AG09309 (cell line): ENCODE measurements at places on chromosomes 5 and 9.
A peak's percentile ranks its signal among the peaks of the same experiment; 100 is the strongest.

DNA sequence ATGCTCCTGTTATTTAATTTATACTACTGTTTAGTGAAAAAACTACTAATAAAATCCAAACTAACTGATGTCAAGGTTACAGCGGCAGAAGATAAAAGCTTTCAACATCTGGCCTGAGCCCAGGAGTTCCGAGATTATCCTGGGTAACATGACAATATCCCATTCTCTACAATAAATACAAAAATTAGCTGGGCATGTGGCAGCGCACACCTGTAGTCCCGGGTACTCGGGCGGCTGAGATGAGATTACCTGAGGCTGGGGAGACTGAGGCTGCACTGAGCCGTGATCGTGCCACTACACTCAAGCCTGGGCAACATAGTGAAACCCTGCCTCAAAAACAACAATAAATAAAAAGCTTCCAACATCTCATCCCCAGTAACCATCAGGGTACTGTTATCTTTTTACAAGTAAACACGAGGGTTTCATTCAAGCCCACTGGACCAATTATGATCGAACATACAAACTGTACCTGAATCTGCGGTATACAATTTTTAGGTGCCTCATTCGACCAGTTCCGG lies 1.3 kb downstream of the RPL37 start:
- DNase-seq: no peak

GRCh38 chr5:135206862-135207261 lies 172.8 kb upstream of the PITX1 start:
- no peak for DNase-seq

DNA sequence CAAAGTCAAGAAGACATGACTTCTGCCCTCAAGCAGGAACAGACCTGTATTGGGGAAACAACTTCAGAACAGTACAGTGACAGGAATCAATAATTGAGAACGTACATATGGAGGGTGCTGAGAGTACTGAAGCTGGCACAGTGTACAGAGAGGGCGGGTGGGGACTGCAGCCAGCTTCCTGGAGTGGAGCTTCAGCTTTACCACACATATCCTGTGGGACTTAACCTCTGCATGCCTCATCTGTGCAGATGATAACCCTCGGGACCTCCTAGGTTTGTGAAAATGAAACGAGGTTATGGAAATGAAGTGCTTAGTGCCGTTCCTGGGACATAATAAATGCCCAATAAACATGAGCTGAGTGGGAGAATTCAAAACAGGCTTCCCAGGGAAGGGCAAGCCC lies 22.1 kb upstream of the RARS1 start:
- no peak for DNase-seq

DNA sequence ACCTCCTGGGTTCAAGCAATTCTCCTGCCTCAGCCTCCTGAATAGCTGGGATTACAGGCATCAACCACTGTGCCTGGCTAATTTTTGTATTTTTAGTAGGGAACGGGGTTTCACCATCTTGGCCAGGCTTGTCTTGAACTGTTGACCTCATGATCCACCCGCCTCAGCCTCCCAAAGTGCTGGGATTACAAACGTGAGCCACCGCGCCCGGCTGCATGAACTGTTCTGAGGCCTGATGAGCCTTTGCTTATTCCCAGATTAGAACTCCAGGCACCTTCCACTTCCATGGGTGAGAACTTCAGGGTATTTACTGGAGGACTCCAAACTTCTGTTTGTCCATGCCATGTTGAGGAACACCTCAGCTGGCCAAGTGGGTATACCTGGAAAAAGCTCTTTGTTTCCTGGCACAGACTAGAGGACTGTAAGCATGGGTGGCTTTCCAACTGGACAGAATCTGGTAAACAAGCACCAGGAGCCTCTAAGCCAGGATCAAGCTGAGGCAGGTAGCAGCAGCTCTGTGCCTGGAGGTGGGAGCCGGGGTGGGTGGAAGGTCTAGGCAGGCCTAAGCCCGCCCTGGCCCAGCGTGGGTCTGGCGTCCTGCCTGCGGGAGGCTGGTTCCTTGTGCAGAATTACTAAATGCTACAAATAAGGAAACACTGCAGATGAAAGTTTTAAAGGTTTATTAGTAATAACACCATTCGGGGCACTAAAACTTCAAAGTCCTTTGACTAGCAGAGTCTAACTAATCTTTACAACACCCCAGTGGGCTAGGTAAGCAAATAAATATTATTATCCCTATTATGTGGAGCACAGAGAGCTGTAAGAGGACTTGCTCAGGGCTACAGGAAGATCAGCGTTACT lies 78.4 kb downstream of the SEMA5A start:
- no peak for DNase-seq

- DNase-seq: no peak
These were observed 294.2 kb upstream of the CYLC2 start for GRCh38 chr9:102700936-102701335.

GRCh38 chr5:98510143-98510985 lies 263.1 kb upstream of the RGMB start:
- DNase-seq: no peak

DNA sequence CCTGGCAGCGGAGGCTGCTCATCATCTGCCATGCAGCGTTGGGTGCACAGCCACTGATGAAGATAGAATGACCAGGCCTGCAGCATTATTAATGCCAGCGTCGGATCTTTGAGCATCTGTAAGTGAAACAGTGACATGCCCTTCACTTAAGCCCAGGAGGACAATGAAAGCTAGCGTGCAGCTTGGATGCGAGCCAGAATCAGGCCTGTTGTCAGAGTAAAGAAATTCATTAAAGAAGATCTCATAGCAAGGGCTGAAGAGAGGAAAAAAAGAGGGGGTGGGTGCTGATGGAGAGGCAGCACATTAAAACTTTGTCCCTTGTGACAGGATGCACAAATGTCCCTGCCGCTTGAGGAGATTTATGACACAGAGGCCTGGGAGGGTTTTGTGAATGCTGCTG lies 186.1 kb upstream of the MAST4 start:
- DNase-seq: no peak

GRCh38 chr5:81694726-81695125 lies 56.2 kb downstream of the SSBP2 start:
- DNase-seq: no peak

DNA sequence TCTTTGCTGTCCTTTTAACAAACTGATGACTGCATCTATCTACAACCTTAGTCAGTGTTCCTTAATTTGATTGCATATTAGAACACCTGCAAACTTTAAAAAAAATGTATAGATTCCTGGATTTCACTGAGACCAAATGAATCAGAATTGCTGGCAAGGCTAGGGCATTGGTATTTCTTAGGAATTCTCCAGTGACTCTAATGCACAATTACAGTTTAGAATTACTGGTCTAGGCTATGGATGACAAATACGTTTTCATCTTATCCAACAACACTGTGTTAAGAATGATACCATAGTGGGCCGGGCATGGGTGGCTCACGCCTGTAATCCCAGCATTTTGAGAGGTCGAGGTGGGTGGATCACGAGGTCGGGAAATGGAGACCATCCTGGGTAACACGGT lies 545.9 kb upstream of the RIOK2 start:
- DNase-seq: no peak

GRCh38 chr9:12819436-12820185 lies 44.8 kb downstream of the LURAP1L start:
- DNase-seq: no peak

- DNase-seq: no peak
These were observed 18.3 kb upstream of the ORM1 start for GRCh38 chr9:114304416-114305188.

GRCh38 chr9:90975781-90976538 lies 174.3 kb downstream of the SYK start:
- no peak for DNase-seq

DNA sequence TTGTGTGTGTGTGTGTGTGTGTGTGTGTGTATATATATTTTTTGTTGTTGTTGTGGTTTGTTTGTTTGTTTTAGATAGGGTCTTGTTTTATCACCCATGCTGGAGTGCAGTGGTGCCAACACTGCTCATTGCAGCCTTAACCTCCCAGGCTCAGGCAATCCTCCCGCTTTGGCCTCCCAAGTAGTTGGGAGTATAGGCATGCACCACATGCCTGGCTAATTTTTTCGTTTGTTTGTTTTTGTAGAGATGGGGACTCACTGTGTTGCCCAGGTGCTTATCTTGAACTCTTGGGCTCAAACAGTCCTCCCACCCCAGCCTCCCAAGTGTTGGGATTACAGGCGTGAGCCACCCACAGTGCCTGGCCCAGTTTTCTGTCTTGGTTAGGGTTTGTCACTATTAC lies 77.3 kb downstream of the GAPVD1 start:
- DNase-seq: no peak

- no peak for DNase-seq
These were observed 34.7 kb downstream of the ITGA1 start for GRCh38 chr5:52822437-52822836.

- no peak for DNase-seq
These were observed 415.4 kb upstream of the SEMA6A start for GRCh38 chr5:116989995-116990394.

- DNase-seq: no peak
These were observed 75.5 kb downstream of the SGCD start for GRCh38 chr5:156402387-156402921.

- no peak for DNase-seq
These were observed 63.1 kb downstream of the PPARGC1B start for GRCh38 chr5:149793256-149793550.

DNA sequence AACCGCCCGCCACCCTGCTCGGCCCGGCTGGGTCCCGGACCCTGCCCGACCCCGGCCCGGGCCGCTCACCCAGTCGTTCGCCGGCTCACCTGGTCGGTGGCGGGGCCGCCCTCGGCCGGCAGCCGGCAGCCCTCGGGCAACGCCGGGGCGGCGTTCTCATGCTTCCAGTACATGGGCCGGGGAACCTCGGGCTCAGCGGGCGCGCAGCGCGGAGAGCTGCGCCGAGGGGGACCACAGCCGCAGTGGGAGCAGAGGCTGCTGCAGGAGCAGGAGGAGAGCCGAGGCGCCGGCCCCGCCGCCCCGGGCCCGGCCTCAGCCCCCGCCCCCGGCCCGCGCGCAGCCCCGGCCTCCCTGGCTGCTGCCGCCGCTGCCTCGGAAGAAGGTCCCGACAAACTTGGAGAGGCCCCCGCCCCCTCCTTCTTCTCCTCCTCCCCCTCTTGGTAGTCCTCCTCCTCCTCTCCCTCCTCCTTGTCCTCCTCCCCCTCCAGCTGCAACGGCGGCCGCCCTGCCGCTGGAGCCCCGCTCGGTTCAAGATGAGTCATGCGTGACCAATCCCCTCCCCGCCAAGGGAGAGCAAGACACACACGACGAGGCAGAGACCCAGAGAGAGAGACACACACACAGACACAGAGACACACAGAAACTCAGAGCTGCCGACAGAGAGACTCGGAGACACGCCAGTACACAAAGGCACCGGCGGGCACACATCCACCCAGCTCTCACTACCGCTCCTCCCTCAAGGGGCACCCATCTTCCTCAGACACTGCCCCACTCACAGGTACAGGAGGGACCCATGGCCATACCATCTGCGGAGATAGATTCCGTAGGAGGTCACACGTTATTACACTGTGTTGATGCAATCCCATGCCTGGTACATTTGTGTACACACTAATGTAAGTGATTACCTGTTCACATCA lies at the start of gene LHX6:
Gene LHX6 (minus strand): TSS at position 390 of the 917 bp plus-strand sequence. CDS start 217 bp downstream, at position 173.
- no peak for DNase-seq

GRCh38 chr5:60010328-60010727 lies 116.8 kb upstream of the PDE4D start:
- DNase-seq: no peak

DNA sequence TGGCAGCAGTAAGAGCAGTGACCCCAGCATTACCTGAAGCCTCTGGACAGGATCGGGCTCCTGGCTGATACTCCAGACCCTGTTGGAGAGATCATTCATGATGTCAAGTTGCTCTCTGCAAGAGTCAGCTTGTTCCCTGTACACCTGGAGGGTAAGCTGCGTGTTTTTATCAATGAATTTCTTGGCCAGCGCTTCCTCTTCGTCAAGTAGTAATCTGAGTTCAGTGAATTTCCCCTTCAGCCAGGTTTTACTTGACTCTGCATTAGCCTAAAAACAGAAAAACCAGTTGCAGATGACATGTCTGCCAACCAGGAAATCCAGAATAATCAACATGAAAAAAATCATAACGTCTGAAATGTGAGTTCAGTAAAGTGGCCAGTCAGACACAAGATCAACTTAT lies 19.1 kb downstream of the TRIM14 start:
- DNase-seq: no peak

- DNase-seq: peak; percentile 76
These were observed 365.7 kb downstream of the SPATA31D1 start for GRCh38 chr9:82354279-82354659.

GRCh38 chr9:131673531-131673930 lies 66.3 kb downstream of the RAPGEF1 start:
- DNase-seq: no peak

DNA sequence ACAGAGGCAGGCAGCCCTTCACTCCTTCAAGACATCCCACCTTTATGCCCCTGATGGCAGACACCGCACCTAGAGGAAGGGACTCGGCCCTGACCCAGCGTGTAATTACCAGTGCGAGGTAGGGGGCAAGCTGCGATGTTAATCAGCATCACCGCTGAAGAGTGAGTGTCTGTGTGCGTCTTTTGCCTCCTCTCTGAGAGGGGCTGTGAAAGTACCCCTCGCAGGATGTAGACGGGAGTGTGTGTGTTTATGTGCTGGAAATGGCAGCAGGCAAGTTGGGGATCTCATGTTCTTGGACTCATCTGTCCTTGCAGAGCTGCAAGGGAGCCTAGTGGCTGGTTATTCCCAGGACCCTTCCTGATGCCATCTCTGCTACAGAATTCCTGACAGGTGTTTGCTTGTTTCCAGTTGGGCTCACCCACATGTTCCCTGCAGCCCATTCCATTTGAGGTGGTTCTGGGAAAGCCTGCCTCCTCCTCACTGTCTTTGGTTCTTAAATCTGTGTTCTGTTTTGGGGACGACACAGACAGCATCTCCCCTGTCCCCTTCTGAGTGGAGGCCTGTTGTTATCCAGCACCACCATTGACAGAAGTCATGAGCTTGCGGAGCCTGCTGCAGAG lies 70.5 kb downstream of the ZNF618 start:
- no peak for DNase-seq

DNA sequence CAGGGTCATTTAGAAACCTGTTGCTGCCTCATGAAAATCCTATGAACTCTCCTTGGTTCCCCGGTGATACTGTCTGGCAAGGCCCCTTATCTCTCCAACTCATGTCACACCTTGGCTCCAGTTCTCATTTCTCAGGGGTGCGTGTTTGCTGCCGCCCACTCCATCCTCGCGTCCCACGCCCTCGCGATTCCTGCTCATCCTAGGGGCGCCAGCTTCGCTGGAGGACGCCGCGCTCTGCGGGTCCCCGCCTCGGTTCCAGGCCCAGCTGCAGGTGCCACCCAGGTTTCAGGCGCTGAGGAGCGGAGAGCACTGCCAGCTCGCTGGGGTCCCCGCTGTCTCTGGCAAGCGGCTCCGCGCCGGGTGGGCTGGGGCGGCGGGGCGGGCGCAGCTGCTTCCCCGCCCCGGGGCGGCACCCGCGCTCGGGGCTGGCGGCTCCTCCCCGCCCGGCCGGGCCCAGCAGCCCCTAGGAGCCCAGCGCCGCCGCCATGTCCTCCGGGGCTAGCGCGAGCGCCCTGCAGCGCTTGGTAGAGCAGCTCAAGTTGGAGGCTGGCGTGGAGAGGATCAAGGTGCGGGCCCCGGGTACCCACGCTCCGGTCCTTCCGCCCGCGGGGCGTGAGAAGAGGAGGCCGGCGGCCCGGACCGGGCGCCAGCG lies at the start of gene GNG10:
Gene GNG10 (plus strand): TSS at position 456 of the 652 bp plus-strand sequence. CDS start 30 bp downstream, at position 486.
- no peak for DNase-seq

- no peak for DNase-seq
These were observed 31.9 kb downstream of the FAM240B start for GRCh38 chr9:38687992-38688391.

GRCh38 chr5:14143841-14144585 lies 871 bp downstream of the TRIO start:
- DNase-seq: no peak

GRCh38 chr5:107830750-107831149 lies 160.0 kb upstream of the EFNA5 start:
- DNase-seq: no peak
